ENCODE measurements at places on chromosomes 6 and 20.

- no peak for DNase-seq
Observed at GRCh38 chr20:19256906-19257595, 44.6 kb downstream of the SLC24A3 start.

DNA sequence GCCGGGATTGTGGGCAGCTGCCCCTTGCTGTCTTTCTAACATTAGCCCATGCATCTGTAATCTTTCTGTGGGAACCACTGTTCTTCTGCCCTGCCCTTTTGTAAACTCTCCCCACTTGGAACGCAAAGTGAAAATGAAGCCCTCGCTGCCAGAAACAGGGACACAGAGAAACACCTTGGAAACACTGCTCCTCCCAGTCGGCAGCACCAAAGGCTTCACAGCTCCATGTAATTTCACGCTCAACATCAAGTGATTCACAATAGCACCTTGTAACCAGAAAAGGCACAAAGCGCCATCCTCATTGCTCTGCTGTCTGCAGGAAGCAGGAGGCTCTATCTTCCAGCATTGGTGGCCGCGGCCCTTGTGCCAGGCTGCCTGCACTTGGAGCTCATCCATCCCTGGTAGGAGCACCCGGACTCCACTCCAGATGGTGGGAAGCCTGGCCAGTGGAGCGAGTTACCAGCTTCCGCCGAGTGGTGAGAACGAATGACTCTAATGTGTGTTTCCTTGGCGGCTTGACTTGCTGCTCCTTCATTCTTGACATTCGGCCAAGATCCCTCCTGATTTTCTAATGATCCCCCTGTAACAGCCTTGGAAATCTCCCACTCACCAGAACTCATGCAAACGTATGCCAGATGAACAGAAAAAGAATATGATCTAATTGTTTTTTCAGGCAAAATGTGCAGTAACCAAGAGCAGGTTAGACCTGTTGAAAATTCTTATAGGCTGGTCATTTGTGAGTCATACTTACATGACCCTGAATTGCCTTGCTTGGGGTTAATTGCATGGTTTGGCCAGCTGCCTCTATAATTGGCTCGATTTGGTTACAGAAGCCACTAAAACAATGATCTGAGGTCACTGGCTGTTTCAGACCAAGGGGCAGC, 169.1 kb upstream of the CDYL start:
- DNase-seq, result no peak

GRCh38 chr20:63846128-63846771, 15.0 kb upstream of the ABHD16B start:
- DNase-seq, result peak; percentile 68

DNA sequence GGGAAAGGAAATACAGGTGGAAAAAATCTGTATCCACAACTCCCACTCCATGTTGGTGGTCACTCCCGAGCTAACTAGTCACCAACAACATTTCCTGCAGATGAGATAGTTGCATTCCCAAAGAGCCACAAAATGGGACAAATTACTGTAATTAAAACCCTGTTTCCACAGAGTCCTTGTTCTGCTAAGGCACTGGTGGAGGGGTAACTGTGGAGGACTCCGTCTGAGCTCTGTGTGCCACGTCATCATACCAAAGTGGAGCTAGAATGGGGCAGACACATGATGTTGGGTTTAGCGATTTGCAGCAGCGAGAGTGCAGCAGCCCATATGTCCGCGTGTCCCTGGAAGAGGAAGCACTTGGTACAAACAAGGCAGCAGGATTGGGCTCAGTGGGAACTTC, 172.5 kb upstream of the KCNK16 start:
- DNase-seq, result no peak

DNA sequence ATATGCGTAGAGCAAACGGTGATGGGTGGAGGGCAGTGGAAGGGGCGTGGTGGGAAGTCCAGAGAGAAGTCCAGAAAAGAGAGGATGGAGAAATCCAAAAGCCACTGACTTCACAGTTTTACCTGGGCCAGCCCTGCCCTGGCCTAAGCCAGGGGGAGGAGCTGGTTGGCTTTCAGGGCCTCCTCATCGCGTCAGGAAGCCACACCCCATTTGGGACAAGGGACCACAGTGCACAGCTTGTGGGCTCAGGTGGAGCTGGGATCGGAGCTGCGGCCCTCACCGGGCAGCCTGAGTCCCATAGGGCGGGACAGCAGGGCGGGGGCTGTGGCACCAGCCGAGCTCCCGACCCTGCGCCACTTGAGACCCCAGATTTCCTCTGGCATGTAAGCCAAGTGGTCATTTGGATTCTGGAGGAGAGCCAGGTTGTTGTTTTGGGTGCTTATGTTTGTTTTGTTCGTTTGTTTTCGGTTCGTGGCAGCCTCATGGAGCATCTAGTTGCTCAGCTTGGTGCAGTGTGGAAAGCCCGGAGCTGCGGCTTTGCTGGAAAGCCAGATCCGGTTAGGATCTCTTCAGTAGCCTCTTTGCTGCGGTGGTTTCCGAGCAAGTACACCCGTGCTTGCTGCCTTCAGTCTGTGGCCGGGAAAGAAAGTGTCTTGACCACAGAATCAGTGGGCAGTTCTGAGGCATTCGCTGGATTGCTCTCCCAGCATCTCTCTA, 42.2 kb downstream of the RIOK1 start:
- DNase-seq, result no peak

GRCh38 chr6:154239392-154239791, 117.2 kb downstream of the IPCEF1 start:
- no peak for DNase-seq

DNA sequence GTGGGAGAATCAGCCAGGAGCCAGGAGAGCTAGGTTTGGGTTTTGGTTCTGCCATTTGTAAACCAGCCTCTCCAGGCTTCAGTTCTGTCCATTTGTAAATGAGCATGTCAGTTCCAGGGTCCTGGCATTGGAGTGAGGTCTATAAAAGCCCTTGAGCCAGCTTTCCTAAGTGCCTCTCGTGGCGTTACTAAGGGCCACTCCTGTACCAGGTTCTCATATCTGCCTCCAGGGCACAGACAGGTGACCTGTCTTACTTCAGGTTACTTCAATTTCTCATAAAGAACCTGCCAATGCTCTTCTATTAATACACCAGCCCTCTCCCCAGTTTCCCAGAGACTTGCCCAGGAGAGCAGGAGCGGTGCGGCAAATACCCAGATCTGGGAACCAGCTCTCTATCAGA, 101.9 kb downstream of the VEGFA start:
- DNase-seq, result no peak

- DNase-seq, result no peak
Observed at GRCh38 chr6:128567029-128567428, 46.6 kb upstream of the PTPRK start.

DNA sequence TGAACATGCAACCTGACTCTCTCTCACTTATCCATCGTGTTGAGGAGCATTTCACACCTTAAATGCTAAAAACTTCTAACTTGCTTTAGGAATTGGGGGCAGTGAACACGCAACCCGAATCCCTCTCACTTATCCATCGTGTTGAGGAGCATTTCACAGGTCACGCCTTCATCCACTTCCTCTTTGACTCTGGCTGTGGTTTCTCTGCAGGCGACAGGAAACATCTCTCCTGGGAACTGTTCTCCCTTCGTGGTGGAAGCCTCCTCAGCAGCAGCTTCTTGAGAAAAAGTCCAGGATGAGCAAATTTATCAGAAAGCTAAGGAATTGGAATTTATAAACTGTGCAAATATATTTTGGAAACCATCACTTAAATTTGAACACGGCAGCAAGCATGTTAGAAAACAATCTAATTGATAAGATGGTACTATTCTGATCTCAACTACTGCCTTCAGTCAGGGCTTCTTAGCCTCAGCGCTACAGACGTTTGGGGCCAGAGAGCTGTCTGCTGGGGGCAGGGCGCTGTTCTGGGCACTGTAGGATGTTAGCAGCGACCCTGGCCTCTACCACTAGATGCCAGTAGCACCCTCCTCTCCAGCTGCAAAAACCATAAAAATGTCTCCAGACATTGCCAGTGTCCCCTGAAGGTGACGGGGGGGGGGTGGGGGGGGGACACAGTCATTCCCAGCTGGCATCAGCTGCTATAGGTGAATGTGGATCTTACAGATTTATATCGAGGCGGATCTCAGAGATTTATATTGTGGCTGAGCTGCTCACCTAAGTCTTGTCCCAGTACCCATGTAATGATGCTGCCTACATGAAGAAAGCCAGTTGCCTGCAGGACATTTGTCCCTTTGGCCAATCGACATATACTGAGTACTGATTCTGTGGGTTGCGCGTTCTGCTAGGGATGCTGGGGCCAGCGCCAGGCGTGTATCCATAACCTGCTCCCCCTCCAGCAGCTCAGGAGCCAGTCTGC, 26.2 kb downstream of the CTCFL start:
- no peak for DNase-seq

GRCh38 chr20:58808271-58809046, 42.2 kb downstream of the GNAS-AS1 start:
- DNase-seq, result no peak

- peak; percentile 62 for DNase-seq
Observed at GRCh38 chr20:57433657-57434389, 42.6 kb downstream of the RBM38 start.

DNA sequence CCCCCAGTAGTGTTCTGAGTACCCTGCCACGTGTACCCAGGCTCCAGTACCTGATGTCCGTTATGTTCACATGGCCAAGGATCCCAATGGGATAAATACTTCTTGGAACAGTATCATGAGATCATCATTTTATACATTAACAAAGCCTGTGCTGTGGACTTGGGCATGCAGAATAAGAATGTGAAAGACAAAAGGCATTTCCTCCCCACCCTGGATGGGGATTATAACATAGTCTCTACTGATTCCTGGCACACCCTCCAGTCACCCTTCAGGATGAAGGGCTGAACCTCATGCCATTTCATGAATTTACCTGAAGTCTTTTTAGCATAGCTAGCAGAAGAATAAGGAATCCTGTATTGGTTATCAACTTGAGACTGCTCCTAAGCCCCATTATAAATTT, 2.8 kb downstream of the TNFRSF21 start:
- no peak for DNase-seq

DNA sequence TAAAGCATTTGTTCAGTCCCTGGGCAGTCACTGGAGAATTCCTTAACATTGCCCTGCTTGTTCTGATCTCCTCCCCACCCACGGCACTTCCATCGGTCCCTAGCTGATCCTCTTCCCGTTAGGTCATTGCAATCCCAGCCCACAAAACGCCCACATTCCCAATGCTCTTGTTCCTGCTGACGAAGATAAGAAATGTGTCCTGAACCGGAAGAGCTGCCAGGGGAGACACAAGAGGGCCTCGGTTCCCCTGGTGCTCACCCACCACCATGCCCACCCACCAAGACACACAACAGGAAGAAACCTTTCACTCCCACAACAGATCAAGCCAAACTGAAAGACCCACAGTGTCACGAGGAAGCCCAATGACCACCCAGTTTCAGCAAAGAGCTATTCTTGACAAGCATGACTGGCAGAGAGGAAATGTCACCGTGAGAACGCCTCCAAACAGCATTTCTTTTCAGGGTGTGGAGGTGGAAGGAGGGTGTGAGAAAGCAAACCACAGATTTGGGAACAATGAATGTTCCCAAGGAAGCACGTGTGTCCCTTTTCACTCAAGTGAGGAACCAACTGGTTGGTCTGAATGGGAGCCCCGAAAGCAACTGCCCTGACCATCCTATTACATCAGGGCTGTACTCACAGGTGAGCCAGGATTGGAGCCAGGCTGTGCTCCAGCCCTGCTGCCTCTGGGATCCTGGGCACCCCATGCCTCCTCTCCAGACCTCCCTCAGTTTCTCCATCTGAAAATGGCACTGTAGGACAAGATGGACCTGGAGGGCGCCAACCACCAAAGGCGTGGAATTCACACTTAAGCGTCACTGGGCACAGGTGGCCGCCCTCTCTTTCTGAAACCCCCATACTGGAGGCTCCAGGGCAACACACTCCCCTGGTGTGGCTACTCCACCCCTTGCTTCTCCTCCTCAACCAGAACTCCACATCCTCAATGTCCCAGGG, 97.5 kb downstream of the ZMYND8 start:
- DNase-seq, result no peak

- DNase-seq, result no peak
Observed at GRCh38 chr6:122817358-122817757, 28.3 kb downstream of the SMPDL3A start.

- no peak for DNase-seq
Observed at GRCh38 chr6:159279790-159280277, 110.6 kb downstream of the FNDC1 start.

GRCh38 chr6:5506149-5506548, 244.8 kb downstream of the FARS2 start:
- no peak for DNase-seq

GRCh38 chr20:17654649-17655285, 27.3 kb downstream of the RRBP1 start:
- peak; percentile 29 for DNase-seq

- no peak for DNase-seq
Observed at GRCh38 chr6:150605333-150605732, 5.6 kb downstream of the PLEKHG1 start.

DNA sequence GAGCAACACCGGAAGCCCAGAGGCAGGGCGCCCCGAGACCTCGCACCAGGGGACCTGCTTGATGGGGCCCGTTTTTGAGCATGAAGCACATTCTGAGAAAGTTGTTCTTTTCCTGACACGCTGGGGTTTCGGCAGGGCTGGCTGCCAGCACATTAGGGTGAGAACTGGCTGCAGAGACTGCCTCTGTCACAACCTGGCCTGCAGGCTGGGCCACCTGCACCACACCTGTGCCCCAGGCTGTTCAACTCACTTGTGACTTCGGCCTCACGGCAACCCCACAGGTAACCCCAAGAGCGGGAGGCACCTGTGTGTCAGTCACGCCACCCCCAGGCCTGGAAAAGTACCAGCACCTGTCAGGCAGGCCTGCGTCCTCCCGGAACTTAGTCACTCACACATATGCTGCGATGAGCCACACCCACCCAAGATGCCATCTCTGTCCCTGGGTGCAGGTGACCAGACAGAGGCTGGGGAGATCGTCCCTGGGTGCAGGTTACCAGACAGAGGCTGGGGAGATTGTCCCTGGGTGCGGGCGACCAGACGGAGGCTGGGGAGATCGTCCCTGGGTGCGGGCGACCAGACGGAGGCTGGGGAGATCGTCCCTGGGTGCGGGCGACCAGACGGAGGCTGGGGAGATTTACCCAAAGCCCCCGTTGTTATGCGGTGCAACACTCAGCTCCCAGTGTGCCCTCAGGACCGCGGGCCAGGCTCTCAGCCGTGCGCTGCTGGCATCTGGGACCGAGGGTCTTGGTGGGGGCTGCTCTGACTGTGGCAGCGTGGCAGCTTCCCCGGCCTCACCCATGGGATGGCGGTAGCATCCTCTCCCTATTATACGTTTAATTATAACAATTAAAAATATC, 82.5 kb upstream of the BHLHE23 start:
- peak; percentile 25 for DNase-seq

DNA sequence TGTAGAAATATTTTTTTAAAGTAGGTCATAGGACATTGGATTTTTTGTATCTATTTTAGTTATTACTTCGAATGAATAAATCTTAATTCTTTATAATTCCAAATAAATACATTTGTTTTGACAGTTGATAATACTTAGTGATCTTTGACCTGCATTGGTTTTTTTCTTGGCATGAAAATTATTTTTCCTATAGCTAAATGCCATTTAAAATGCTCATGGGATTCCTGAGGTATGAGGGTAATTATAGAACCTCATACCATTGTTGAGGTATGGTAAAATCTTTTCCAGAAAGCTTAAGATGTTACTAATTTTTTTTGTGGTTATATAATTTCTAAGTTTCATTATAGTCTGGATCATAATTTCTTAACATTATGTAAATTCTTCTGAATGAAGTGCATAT, 8.3 kb downstream of the PM20D2 start:
- DNase-seq, result no peak

- no peak for DNase-seq
Observed at GRCh38 chr6:72950114-72950860, 275.0 kb downstream of the KHDC1L start.

All from left lung (tissue), 14 donors.